ENCODE measurements at places on chromosomes 16 and 17.

- DNase-seq, result no peak
Observed at GRCh38 chr16:83338138-83338537, 469.6 kb upstream of the HSBP1 start.

DNA sequence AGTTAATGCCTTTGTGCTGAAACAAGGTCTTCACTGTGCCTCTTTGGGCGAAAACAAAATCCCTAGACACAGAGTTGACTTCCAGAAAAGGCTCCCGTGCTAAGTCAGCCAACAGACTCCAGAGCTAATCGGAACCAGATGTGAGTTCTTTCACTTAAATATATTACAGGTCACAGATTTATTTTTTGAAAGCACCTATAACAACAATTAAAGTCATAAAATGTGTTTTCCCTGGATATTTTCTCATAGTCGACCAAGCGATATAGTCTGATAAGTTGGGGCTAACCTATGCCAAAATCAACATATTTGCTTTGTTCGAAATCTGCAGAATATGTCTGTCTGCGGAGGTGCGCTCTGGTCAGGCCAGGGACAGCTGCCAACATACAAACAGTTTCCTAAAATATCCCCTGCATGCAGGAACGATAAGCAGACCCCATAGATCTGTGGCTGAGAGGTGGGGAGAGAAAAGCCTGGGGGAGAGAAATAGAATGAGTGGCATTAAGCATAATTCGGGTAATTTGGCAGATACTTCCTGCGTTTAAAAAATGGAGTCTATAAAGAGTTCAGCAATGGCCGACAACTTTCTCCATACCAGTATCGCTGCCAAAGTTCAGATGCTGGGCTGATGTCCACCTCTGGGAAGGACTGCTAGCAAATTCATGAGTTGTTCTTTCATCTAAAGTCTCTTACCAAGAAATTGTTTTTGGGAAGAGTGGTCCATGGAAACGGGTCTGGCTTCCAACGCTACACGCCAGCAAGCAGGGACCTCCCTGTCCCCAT is 50.8 kb upstream of the MYH10 start:
- no peak for DNase-seq

DNA sequence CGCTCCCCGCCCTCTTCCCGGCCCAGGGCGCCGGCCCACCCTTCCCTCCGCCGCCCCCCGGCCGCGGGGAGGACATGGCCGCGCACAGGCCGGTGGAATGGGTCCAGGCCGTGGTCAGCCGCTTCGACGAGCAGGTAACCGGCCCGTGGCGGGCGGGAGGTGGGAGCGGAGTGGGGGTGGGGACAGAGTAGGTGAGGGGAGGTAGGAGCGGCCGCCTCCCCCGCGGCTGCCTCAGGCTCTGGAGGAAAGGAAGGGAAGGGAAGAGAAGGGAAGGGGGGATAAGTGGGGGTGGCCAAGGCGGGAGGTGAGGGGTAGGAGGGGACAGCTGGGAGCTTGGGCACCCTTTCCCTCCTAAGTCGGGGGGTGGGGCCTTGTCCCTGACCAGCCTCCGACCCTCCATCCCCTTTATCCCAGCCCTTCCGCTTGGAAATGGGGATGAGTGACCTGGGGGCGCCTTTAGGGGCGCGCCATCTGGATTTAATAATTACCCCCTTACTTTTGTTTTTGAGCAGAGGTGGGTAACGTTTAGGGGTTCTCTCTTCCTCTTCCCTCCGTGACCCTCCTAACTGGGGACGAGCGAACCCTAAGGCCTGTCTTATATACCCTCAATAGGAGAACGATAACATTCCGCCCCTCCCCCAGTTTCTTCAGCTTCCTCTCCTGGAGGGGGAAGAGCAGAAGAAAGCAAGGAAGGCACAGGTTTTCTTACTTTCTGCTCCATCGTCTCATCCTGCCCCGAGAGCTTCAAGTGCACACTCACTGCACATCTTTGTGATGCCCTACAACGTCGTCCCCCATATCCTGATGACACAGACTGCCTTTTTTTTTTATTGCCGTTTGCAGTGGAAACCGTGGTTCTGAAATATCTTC is 694 bp downstream of the NF1 start:
- DNase-seq, result peak; percentile 55

DNA sequence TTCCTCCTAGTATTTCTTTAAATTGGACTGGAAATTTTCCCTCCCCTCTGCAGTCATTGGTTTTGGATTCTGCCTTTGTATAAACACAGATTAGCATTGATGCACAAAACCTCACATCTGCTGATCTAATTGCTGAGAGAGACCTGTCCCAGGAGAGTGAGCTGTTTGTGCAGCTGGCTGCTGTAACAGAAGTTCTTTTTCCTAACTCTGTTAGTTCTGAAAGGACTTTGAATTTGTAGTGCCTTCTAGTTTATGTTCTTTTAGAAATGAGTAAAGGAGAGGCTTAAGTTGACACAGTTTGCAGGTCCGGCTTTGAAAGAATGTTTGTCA is 45.2 kb upstream of the KPNB1 start:
- DNase-seq, result no peak

- DNase-seq, result no peak
Observed at GRCh38 chr16:30972872-30973271, 12.1 kb upstream of the HSD3B7 start.

All from activated naive CD4-positive, alpha-beta T cell treated with anti-CD3 and anti-CD28 coated beads, Interleukin-2, amount 50 U/mL, for 72 hours (primary cell).